ENCODE measurements at places on chromosomes 12 and 14.

DNA sequence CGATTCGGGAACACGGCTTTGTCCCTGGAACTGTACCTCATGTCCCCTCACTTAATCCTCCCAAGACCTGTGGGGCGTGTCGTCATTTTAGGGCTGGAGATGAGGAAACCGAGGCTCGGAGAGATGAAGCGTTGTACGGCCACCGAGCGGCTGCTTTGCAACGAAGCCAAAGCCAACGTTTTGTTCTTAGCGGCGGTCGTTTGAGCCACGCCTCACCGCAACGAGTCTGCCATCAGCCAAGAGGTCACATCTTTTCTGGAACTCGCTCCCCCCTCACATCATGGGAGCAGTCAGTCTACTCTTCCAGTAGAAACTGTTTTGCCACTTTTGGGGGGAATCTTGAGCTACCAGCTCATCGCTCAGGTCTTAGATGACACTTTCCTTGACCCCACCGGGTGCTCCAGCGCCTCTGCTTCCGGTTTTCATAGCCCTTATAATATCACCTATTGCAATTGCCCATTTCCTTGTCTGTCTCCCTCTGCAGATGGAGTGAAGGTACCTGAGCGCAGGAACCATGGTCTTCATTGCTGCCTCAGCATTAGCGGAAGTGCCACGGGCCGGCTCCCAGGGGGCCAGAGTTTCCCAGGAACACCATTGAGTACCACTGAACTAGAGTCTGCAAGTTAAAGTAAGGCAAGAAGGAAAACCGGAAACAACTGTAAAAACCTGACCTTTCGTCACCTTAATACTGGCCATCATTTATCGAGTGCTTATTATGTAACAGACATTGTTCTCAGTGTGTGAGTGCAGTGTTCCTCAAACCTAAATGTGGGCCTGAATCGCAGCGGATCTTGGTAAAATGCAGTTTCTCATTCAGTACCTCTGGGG, 19.6 kb downstream of the NINJ2 start:
- no peak for DNase-seq

- DNase-seq, result no peak
These were observed 1.8 kb upstream of the COX14 start for GRCh38 chr12:50110127-50110761.

GRCh38 chr14:40955131-40955505, 651.6 kb upstream of the LRFN5 start:
- no peak for DNase-seq

DNA sequence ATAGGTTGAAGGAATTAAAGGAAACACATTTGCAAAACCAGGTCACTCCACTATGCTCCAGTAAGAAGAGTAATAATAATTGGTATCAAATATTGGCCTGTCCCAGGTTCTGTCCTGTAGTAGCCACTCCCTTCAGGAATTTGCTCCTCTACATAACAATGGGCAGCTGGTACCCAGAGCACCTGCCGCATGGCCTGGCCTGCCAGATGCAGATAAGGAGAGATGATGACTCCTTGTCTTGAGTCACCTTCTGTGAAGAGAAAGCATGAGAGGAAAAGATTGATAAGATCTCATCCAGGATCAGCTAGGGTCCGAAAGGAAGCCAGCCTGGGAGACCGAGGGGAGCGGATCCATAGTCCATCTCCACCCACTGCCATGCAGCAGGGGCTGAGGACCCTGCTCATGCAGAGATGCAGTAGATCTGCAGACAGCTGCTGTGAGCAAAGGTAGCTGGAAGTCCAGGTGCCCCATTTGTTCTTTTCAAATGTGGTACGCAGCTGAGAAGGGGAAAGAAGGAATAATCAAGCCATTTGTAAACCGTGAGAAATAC, 24.3 kb downstream of the VCPKMT start:
- no peak for DNase-seq

GRCh38 chr14:55103005-55103640, 25.9 kb upstream of the LGALS3 start:
- DNase-seq, result no peak

GRCh38 chr14:77098529-77099353, 683 bp downstream of the CIPC start:
- DNase-seq, result no peak

GRCh38 chr14:101726954-101727302, 34.6 kb upstream of the PPP2R5C start:
- DNase-seq, result no peak

- no peak for DNase-seq
These were observed 121.0 kb downstream of the HELB start for GRCh38 chr12:66423266-66423665.

DNA sequence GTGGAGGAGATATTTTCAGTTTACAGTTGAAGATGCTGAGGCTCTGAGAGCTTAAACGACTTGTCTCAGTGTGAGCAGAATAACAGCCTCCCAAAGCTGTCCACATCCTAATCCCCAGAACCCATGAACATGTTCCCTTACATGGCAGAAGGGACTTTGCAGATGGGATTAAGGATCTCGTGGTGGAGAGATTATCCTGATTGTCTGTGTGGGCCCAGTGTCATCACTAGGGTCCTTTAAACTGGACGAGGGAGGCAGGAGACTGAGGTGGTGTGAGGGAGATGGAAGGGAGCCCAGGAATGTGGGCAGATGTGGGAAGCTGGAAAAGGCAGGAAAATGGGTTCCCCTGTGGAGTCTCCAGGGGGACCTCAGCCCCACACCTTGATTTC, 9.6 kb upstream of the KRT80 start:
- no peak for DNase-seq

DNA sequence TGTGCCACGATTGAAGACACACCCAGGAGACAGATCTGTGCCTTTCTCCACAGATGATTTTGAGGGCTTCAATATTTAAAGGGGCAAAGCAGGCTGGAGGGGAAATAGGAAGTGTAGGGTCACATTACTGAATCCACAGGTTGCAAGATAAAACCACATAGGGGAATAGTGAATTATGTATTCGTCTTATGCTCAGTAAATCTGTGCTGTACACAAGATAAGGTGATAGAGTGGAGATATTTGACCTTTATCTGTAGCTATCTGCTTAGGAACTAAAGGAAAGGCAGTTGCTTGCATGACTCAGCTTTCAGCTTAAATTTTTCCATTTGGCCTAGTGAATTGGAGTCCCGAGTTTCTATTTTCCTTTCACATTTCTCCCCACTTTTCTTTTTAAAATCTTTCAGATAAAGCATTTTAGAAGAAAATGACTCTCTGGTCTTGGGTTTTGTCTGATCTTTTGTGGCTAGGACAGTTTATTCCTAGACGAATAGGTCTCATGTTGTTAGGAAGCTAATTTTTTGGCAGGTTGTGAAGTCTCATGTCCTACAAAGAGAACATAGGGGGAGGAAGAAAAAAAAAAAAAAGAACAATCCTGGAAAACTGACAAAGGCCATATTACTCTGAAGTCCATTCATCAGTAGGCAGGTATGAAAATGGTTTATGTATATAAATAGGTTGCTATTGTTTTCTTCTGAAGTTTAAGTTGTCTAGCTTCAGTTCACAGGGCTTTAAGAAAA, 55.4 kb downstream of the FBXO33 start:
- no peak for DNase-seq

GRCh38 chr14:88983755-88984154, 159.3 kb downstream of the TTC8 start:
- DNase-seq, result no peak

DNA sequence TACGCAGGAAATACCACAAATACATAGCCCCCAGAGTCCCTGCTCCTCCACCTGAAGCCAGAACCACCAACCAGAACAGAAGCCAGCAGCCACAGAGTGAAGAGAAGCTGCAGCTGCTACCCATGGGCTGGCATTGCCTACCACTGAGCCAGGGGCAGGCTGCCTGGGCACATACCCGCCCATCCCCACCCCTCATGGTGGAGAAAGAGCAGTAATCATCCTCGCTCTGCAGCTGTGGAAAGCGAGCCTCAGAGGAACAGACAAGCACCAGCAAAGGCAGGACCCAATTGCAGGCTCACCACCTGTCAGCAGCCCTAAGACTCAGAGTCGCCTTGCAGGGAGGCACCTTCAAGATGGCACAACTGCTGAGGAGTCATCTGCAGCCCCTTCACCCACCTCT, 11.2 kb upstream of the CD9 start:
- no peak for DNase-seq

GRCh38 chr14:60863249-60863648, 117.6 kb downstream of the TRMT5 start:
- no peak for DNase-seq

DNA sequence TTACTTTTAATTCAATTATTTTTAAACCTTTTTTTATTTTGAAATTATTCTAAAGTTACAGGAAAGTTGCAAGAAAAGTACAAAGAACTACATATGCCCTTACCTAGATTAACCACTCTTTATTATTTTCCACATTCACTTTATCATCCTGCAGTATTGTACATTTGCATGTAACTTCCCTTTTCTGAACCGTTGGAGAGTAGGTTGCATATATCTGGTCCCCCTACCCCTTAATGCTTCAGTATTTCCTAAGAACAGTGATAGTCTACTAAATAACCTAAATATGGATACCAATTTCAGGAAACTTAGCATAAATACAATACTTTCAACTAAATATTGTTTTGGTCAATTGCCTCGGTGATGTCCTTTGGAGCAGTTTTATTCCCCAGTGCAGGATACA, 15.0 kb downstream of the G2E3 start:
- peak; percentile 31 for DNase-seq

DNA sequence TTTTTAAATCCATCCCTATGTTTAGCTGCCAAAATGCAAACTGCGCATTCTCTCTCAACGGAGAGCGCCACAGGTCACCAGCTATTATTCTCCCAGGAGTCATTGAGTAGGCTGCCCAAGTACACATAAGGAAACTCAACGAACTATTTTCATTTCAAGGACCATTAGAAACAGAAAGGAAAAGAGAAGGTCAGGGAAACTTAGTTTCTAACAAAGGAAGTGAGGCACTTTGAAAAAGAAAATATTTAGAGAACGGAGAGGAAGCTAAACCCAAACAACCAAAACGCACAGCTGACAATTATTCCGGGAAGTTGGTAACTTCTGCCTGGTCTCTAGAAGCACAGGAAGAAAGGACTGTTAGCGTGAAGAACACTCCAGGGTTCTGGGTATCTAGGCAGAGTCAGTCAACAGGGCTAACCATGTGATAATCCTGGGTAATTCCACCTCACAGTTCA, 23.5 kb downstream of the GPHB5 start:
- no peak for DNase-seq

DNA sequence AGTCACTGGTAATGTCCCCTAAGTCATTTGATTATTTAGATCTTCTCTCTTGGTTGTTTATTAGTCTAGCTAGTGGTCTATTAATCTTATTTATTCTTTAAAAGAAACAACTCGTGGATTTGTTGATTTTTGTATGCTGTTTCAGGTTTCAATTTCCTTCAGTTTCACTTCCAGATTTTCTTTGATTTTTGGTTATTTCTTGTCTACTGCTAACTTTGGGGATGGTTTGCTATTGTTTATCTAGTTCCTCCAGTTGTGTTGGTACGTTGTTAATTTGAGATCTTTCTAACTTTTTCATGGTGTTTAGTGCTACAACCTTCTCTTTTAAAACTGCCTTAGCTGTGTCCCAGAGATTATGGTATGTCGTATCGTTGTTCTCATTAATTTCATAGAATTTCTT, 18.5 kb upstream of the CD69 start:
- no peak for DNase-seq

DNA sequence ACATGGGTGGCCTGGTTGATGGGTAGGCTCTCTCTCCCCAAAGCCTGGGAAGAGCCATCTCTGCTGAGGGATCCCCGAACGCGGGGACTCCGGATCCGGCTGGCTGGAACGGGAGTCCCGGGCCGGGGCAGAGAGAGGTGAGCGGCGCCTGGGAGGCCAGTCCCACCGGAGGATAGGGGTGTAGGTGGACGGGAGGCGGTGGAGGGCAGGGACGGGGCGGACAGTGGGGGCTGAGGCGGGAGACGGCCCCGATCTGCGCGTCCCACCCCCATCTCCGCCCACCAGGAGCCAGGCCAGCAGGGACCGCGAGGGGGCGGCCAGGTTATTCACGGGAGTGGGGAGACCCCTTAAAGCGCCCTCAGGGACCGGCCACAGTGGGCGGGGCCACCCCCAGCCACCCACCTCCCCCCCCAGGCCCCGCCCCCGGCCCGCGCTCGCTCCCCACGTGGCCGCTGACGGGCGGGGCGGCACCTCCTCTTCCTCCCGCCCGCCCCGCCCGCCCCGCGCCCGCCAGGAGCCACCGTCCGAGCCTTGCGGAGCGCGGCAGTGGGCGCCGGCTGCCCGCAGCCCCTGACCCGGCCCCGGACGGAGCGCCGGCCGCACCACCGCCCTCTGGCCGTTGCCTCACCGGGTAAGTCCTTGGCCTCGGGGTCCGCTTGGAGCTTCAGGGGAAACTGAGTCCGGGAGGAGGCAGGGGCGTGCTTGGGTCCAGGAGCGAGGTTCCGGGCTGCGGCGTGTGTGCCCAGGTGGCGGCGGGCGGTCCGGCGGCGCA, at the start of gene INF2:
Gene INF2, plus strand, starts transcription at position 510 of the 772 bp plus-strand sequence. CDS start 11,748 bp downstream, outside the sequence.
- peak; percentile 54 for DNase-seq

- peak; percentile 52 for DNase-seq
These were observed 81.0 kb downstream of the RPS29 start for GRCh38 chr14:49505041-49505766.

GRCh38 chr14:75334549-75335051, 56.0 kb downstream of the FOS start:
- DNase-seq, result no peak

- no peak for DNase-seq
These were observed at the start of gene DAO for GRCh38 chr12:108879615-108880254. Gene DAO, plus strand, starts transcription at chr12:108880092. Its CDS starts 4,915 bp downstream, at chr12:108885007.

GRCh38 chr14:31660728-31661127, 99.5 kb downstream of the NUBPL start:
- DNase-seq, result no peak

DNA sequence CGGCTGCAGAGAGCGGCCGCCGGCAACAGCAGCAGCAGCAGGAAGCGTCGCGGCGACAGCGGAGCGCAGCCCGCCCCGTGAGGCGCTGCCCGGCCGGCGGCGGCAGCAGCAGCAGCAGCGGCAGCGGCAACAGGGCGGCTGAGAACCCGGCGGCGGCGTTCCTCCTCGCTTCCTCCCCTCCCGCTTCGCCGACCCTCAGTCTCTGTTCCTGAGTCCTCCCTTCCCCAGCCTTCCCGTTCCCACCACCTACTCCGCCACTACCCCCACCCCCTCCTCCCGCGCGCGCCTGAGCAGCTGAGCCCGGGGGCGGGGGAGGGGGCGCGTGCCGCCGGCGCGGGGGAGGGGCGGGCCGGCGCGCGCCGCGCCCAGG, 310 bp downstream of the BICDL1 start:
- DNase-seq, result no peak

DNA sequence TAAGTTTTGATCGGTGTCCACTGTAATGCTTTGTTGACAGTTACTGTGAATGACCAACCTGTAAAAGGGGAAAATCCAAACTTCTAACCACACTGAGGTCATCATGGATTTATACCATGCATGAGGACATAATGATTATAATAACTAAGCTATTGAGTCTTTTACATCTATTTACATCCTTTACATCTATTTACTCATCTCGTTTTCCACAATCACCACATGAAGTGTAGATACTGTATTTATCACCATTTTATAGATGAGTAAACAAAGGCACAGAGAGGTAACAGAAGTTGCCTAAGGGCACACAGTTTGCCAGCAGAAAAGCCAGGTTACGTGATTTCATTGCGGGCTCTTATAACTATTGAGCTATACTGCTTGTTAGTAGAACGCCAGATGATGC, 27.9 kb upstream of the EID3 start:
- no peak for DNase-seq

- DNase-seq, result no peak
These were observed 159.3 kb downstream of the CAND1 start for GRCh38 chr12:67428431-67428830.

- no peak for DNase-seq
These were observed 296.5 kb upstream of the TMEM132C start for GRCh38 chr12:127970491-127970890.

- DNase-seq, result no peak
These were observed 3.6 kb downstream of the SLC2A14 start for GRCh38 chr12:7869137-7869536.

- DNase-seq, result no peak
These were observed 111.2 kb downstream of the KICS2 start for GRCh38 chr12:64110864-64111263.
